HepG2 (cell line): ENCODE measurements at places on chromosomes 1 and 21.

GRCh38 chr21:41427556-41427955, 1.5 kb downstream of the MX1 start:
- no peak for DNase-seq

DNA sequence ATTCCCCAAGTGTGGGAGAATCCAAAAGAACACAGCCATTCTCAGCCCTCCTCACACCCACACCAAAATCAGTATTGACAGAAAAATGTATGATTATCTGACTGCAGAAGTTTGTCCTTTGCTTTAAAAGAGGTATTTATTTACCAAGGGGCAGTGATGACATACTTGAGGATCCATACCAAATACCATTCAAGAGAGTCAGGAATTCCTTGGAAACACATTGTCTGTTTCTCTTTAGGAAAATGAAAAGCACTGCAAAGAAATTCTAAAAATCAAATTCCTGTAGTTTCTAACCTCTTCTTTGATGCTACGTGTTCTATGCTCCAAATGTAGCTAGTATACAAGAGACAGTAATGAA, 509.6 kb upstream of the CXADR start:
- DNase-seq, result no peak

GRCh38 chr1:180402001-180402400, 100.4 kb downstream of the ACBD6 start:
- DNase-seq, result no peak

GRCh38 chr1:89725631-89726030, 92.7 kb downstream of the LRRC8C start:
- no peak for DNase-seq

GRCh38 chr1:7454052-7454815, 316.9 kb upstream of the VAMP3 start:
- DNase-seq, result no peak

GRCh38 chr1:198726455-198726854, 87.6 kb downstream of the PTPRC start:
- no peak for DNase-seq

- DNase-seq, result no peak
These were observed 5.9 kb downstream of the C1orf226 start for GRCh38 chr1:162387226-162388082.

- no peak for DNase-seq
These were observed 437.6 kb downstream of the PTPRU start for GRCh38 chr1:29673669-29674626.

DNA sequence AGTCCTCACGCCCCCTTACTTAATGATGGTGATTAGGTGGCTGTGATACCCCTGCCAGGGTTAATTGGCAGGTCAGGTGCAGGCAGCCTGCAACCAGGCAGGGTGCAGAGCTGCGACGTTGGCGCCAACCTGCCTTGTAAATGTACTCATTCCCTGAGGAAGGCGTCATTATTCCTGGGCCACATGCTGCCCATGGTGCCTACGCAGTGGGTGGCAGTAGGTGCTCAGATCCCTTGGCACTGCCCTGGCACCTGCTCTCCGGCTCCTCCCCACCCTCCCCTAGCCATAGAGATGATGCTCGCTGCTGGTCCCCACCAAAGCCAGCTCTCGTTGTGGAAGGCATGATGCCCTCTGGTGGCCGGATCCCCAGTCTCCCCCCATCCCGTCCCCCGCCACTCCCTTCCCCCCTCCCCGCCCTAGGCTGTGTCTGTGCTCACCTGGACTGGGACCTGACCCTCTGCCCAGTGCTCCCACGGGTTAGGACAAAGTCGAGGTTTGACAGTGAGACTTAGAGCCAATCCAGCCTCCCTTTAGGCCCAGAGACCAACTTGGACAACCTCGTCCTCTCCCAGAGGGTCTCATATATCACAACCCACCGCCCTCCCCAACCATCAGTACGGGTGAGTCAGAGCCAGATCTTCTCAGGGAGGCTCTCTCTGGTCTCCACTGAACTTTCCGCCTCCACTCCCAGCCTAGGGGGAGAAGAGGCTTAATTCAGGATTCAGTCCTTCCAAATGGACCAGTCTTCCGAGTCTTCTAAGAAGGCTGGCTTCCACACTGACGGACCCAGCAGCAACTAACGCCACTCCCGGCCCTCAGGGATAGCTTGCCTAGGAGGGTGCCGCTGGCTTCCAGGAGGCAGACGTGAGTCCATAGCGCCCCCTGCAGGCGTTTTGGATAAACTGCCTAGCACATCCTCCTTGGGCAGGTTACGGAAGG, 5.7 kb downstream of the KRTCAP2 start:
- peak; percentile 82 for DNase-seq

- DNase-seq, result no peak
These were observed 151.7 kb downstream of the ZC3H11B start for GRCh38 chr1:219460896-219461815.

DNA sequence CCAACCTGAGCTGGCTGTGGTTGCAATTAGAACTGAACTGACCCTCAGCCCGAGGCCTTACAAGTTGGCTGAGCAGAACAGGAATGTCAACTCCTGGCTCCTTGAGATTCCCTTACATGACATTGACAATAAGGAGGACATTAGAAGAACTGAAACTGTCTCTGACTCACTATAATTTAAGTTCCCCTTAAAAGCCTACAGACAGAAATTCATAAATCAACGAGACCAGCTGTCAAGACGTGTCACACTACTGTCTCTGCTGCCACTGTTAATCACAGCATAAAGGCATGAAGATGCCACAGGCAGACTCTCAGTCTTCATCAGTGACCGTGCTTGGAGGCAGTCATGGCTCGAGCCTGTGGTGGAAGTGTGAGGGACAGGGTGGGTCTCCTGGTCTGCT, 168.8 kb downstream of the GABPA start:
- no peak for DNase-seq

DNA sequence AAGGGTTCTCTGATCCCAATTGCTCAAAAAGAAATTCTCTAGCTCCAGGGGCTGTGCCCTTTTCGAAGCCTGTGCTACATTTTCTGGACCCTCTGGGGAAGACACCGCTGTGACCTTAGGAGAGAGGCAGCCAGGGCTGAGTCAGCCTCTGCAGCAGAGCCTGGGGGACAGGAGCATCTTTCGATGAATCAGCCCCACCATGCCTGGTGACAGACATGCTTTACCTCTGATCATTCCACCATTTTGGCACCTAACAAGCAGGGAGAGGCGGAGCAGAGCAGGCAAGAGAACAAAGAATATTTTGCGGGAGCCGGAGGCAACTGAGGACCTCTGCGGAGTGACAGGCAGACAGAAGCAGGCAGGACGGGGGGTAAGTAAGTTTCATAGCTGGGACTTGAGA, 84.9 kb downstream of the VWA5B1 start:
- no peak for DNase-seq

- no peak for DNase-seq
These were observed 25.8 kb downstream of the SLC5A9 start for GRCh38 chr1:48248356-48248755.

DNA sequence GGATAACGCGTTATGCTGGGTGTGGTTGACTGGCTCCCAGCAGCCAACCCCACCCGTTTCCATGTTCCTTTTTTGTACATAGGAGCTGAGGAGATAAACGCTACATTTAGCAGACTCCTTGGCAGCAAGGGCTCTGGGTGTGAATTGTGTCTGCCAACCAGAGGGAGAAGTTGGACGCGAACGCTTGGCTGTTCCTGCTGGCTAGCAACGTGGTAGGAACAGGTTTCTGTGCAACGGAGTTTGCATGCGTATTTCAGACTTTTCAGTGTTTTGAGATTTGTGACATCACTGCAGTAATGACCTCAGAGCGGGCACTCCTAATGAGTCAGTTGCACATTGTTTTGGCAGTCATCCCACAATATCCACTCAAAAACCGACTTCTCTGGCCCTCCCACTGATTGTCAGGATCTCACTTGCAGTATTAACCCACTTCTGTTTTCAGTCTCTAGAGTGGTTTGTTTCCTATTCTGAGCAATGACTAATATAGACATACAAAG, 98.7 kb upstream of the RGS1 start:
- DNase-seq, result no peak

- DNase-seq, result no peak
These were observed 18.2 kb upstream of the AJAP1 start for GRCh38 chr1:4636186-4636585.

DNA sequence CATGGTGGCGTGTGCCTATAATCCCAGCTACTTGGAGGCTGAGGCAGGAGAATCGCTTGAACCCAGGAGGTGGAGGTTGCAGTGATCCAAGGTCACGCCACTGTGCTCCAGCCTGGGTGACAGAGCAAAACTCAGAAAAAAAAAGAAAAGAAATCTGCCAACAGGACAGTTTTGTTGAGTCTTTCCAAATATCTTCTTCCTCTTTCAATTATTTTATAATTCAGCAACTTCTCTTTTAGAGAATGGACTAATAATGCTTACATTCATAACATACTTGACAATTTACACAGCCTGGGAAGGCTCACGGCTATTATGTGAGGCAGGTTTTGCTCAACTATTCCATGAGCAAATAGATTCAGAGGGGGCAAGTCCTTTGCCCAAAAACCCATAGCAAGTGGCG, 18.1 kb downstream of the CNR2 start:
- DNase-seq, result no peak

DNA sequence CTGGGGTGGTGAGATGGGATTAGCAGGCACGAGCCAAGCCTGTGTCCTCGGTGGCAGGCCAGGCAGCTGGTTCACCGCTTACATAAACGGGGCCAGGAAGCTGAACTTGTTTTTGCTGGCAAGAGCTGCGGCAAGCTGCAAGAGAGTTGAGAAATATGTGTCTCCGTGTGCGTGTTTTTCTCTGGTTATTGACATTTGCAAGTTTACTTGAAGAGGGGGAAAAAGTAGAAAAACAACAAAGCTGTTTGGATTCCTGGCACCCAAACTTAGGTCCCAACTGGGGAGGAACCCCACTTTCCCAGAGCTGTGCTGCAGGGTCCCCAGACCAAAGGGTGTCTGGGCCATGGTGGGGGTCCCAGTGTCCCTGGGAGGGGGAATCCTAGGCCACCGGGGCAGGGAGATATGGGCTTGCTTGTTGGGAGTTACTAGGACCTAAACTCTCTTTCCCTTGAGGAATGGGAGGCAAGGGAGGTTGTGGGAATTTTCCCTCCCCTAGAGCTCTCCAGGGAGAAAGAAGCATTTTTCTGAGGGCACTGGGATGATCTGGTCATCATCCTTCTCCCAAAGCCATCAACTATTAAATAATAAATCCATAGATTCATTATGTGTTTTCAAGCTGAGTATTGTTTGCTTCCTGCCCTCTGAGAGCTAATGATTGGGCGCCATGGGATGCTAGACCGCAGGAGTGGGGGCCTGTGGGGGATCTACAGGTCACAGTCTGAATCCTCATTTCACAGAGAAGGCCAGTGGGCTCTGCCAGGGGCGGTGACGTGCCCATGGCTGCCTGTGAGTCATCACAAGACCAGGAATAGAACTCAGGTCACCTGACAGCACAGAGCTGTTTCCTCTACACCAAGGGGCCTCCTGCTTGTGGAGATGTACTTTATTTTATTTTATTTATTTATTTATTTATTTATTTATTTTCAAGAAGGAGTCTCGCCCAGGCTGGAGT, 14.8 kb downstream of the IL6R start:
- peak; percentile 83 for DNase-seq

- no peak for DNase-seq
These were observed 148.1 kb downstream of the NRIP1 start for GRCh38 chr21:14916676-14917141.

- DNase-seq, result no peak
These were observed 7.6 kb downstream of the EFNA3 start for GRCh38 chr1:155086128-155086741.

DNA sequence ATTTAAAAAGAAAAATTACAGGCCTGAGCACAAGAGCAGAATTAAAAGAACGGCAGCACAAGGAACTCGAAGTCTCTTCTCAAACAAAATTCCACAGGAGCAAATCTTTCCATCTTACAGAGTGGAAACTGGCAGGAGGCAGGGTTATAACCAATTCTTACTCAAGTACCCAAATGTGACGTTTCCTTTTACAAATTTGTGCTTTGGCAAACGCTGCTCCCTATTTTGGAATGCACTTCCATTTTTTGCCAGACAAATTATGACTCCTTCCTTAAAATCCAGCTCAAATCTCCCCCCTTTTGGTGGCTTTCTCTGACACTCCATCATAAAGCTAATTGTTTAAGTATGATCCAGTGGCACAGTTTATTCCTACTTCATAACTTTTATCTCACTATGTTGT, 7.8 kb downstream of the ERI3 start:
- DNase-seq, result no peak

DNA sequence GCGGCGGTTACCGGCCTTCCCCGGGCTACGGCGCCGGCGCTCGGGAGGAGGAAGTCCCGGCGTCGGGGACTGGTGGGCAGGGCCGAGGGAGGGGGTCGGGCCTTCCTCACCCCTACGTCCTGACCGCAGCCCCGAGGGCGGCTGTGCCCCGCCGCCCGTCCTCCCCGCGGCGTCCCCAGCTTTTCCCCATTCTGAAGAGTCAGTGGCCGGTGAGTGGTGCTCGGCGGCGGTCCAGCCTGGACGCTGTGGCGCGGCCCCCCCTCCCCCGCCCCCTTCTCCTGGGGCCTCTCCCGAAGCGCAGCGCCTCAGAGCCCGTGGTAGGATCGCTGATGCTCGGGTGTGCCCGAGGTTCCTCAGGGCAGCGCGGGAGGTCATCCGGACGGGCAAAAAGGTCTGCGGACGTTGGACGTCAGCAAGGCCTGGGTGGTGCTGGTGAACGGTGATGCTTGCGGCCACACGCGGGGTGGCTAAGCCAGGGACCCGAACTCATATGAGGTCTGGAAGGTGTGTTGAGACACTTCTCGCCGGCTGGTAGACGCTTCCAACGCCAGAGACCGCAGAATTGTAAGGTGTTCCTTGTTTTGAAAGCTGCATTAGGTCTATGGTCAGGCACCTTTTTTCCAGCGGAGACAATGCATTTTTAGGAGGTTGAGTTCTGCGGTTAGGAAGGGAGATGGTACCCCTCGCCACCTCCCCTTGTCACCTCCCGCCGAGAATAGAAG, 725 bp downstream of the SLC25A33 start:
- no peak for DNase-seq

DNA sequence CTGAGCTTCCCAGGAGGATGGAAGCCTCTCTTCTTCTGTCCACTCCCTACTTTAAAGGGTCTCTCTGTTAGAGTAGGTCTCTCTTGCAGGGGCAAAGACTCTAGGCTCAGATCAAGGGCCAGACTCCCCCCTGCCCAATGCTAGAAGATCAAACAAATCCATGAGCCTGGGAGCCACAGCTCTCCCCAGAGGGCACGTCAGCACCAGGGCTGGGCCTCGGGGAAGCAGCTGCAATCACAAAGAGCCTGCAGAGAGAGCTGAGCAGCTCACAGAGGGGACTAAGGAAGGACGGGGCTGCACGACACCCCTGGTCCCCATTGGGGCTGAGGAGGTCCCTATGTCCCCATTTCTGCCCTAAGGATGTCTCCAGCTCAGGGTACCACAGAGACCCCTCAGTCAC, 3.9 kb downstream of the CNTN2 start:
- DNase-seq, result no peak
